ENCODE measurements at places on chromosomes 3 and 15. TPM values are rescaled to one million over a fixed set of nuclear protein-coding genes. Genes with fewer than 3 reads are reported as not detected.
A peak's percentile ranks its signal among the peaks of the same experiment; 100 is the strongest.

- DNase-seq: peak; percentile 79
These were observed 57.8 kb upstream of the HRH1 start for GRCh38 chr3:11096266-11097139.

- no peak for DNase-seq
These were observed 215.5 kb downstream of the GAP43 start for GRCh38 chr3:115838786-115839185.

GRCh38 chr15:25847051-25847450 is 16.1 kb downstream of the ATP10A start:
- no peak for DNase-seq

GRCh38 chr15:100241572-100242482 is 99.9 kb downstream of the ADAMTS17 start:
- no peak for DNase-seq

- DNase-seq: no peak
These were observed 75.4 kb downstream of the KLF13 start for GRCh38 chr15:31402003-31402402.

GRCh38 chr15:61681038-61681418 is 379.2 kb downstream of the VPS13C start:
- DNase-seq: no peak

DNA sequence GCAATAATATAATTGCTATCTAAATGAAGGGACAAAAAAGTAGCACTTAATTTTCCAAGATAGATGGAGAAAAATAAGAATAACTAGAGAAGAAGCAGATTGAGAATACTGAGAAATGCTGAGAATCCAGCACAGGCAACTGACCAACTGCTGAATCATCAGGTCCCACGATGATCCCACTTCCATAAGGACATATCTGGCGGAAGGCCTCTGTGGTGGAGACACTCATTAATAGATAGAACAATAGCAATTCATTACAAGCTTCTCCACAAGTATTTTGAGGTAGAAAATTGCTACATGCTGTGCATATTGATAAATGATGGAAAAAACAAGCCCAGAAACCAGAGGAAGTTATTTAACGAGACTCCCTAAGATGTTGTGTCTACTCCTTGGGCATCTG is 105.9 kb downstream of the DUT start:
- no peak for DNase-seq

GRCh38 chr3:148101061-148101460 is 596.6 kb upstream of the AGTR1 start:
- DNase-seq: no peak

DNA sequence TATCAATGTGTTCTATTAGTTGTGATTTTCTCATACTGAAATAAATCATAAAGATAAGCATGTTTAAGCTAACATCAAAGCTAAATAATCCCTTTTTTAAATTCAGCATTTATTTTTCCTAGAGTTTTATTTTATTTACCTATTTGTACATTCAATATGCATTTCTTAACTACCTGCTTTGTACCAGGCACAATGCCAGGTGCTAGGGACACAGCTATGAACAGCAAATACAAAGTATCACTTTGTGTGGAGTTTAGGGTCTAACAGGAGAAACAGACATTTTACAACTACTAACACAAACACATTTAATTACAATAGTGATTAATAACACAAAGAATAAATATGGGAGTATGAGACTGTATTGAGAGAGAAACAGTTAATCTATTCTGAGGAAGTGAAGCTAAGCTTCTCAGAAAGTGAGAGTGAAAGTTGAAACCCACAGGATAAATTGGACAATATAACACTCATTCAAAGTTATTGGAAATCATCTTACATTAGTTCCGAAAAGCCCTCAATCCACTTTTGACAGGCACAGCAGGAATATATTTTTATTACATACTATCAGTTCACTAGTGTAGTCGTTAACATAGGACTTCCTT is 159.6 kb downstream of the GBE1 start:
- no peak for DNase-seq

DNA sequence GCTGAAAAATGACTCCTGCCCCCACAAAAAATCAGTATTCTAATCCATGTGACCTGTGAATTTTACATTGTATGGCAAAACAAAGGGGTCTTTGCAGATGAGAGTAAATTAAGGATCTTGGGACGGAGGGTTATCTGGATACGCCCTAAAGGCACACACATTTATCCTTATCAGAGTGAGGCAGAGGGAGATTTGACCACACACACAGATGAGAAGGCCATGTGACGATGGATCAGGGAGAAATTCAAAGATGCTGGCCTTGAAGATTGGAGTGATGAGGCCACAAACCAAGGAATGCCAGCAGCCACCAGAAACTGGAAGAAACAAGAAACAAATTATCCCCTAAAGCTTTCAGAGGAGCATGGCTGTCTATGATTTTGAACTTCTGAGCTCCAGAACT is 288.5 kb downstream of the XXYLT1 start:
- DNase-seq: no peak

DNA sequence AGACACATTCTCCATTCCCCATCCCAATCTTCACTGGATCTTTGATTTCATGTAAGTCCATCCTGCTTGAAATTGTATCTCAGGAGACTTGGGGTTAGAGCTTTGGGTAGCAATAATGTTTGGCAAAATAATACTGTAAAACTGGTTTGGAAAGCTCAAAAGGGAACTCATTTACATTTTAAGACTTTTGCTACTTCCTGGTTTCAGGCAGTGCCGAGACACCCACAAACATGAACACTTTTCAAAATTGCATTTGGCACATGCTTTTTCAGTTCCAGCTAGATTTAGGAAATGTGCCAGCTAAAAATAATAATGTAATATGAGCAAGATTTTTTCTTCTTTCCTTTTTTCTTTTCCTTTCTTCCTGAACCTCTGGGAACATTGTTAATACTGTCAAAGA is 145.7 kb upstream of the CBLB start:
- DNase-seq: no peak

DNA sequence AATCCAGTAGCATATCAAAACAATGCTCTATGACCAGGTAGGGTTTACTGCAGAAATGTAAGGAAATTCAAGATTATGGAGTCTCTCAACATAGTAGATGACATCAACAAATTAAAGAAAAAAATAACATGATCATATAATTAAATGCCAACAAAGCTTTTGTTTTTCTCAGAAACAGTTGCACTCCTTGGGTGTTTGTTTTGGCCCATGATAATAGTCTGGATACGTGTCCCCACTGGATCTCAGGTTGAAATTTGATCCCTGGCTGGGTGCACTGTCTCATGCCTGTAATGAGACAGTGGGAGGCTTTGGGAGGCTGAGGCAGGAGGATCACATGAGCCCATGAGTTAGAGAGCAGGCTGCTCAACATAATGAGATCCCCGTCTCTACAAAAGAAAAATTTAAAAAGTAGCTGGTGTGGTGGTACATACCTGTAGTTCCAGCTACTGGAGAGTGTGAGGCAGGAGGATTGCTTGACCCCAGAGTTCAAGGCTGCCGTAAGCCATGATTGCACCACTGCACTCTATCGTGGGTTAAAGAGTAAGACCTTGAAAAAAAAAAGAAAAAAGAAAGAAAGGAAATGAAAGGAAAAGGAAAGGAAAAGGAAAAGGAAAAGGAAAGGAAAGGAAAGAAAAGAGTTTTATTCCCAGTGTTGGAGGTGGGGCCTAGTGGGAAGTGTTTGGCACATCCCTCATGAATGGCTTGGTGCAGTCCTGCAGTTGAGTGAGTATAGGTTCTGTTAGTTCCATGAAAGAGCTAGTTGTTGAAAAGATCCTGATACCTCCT is 53.3 kb upstream of the FOXB1 start:
- DNase-seq: no peak

GRCh38 chr15:61169275-61169903 is 59.7 kb downstream of the RORA start:
- DNase-seq: no peak

DNA sequence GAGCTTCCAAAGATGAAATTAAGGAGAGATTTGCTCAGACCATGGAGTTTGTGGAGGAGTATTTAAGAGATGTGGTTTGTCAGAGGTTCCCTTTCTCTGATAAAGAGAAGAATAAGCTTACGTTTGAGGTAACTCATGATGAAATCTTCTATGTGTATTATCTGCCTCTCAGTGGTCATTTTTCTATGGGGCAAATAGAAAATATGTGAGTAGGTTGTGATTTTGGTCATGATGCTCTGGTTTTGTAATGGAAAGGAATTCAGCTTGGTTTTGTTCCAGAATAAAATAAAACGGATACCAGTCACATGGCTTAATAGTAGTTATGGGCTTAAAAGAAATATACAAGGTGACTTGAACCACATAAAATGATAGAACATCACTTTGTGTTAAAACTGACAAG is 181.1 kb downstream of the ITPR1 start:
- DNase-seq: no peak

DNA sequence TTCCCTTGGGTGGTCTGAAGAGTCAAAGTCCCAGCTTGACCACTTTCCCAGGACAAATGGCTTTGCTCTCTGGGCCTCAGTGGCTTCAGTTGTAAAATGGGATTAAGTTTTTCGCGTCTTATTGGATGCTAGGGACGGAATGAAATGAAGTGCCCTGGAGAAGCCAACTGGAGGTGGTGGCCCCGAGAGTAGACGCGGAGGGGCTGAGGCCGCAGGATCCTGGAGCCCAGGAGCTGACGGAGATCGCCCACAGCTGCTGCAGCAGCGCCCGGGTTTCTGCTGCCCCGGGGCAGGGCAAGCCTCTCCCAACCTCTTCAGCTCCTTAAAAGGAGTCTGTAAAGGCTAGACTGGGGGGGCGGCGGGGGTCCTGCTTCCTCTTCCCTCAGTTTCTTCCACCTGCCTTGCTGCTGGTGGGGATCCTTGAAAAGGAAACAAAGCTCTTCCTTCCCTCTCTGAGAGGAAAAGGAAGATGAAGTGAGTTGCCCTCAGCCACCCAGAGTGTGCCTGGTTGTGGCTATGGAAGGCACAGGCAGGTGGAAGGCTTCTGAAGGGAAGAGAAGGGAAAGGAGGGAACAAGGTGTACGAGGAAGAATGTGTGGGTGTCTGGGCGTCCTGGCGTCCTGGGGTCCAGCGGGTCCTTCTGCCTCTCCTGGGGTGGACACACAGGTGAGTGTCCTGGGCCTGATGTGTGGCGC is 967 bp upstream of the BNC1 start:
- DNase-seq: no peak

DNA sequence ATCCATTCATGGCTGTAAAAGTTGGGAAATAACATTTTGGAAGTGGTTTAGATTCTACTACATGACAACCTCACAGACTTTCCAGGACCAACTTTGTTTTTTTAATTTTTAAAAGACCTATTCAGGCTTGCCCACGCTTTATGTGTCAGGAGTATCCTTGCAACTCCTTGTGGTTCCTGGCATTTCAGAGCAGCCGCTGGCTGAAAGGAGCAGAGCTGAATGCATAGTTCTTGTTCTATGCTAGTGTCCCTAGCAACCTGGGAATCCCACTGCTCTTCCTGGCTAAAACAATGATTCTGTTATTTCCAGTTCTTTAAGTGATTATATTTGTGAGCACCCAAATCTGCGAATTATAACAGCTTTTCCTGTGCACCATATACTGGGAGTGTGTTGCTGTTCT is 34.9 kb downstream of the CP start:
- no peak for DNase-seq

Gene FBXL22
- total RNA-seq: 42.4 TPM

Gene ARID3B
- 2.0 TPM for total RNA-seq

Gene DHX30
- total RNA-seq: 49.0 TPM

Gene ZDHHC23
- 3.4 TPM for total RNA-seq

Gene ABHD10
- total RNA-seq: 55.9 TPM

Gene AADACL2
- total RNA-seq: not detected
